ENCODE measurements at places on chromosomes 1 and 21. TPM values are rescaled to one million over a fixed set of nuclear protein-coding genes. Genes with fewer than 3 reads are reported as not detected.

PAPPA2 gene
- total RNA-seq: 0.12 TPM

C1orf185 gene
- not detected for total RNA-seq

DNA sequence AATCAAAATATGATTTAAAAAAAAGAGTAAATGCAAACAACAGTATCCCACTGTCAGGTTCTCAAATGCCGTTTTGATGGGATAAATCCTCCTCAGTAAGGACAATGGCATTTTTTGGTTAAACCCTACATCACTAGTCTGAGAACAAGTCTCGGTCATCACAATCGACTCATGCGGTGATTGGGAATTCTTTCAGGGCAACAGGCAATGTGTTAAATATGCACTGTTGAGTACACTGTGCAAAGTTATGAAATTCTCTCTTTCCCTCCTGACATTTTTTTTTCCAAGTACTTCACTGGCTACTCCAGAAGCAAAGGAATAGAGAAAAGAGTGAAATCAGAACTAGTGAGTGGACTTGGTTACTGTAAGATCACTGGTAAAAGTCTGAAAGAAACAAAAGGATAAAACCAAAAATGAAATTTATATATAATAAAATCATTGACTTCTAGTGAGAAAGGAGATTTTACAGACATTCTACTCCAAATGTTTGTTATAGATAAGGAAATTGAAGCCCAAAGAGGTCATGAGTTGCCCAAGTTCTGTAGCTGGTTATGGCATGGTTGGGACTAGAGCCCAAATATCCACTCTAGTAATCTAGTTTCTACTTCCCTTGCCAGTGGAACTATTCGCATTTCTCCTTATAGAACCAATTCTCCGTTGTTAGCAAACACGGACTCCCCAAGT is 111.3 kb downstream of the TGFBR3 start:
- no peak for ATAC-seq

DNA sequence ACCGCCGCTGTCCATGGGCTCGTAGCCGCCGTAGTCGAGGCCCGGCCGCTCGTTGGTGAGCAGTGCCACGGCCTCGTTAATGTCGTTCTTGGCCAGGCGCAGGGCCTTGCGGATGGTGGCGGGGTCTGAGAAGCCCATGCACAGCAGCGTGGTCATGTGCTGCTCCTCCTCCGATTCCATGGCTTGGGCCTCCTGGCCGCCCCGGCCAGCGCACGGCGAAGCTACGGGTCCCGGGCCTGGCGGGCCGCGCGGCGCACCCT is 300 bp downstream of the USP24 start:
- peak; percentile 34 for ATAC-seq

DNA sequence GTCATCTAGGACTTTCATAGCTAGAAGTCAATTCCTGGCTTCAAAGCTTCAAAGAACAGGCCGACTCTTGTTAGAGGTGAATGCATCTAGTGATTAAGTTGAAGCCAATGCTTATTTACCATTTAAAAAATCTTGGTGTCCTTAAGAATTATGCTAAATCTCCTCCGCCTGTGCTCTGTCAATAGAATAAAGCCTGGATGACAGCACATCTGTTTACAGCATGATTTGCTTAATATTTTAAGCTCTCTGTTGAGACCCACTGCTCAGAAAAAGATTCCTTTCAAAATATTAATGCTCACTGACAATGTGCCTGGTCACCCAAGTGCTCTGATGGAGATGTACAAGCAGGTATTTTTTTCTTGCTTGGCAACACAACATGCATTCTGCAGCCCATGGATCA is 649.1 kb upstream of the USP24 start:
- no peak for ATAC-seq

DNA sequence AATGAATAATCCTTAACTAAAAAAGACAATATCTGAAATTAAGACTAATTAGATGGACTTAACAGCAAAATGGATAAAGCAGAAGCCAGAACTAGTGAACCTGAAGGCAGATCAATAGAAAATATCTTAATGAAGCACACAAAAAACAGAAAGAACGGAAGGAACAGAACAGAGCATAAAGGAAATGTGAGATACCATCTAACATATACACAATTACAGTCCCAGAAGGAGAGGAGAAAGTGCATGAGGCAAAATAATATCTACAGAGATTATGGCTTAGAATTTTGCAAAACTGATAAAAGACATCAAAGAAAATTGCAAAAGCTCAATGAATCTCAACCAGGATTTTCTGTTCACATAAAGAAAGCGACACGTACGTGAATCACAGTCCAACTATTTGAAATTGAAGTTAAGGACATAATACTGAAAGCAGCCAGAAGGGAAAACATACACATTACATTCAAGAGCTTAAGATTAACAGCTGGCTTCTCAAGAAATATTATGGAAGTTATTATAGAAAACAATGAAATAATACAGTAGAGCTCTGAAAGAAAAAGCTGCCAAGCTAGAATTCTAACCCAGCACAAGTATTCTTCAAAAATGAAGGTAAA is 182.0 kb downstream of the CDC42BPA start:
- ATAC-seq: no peak

DNA sequence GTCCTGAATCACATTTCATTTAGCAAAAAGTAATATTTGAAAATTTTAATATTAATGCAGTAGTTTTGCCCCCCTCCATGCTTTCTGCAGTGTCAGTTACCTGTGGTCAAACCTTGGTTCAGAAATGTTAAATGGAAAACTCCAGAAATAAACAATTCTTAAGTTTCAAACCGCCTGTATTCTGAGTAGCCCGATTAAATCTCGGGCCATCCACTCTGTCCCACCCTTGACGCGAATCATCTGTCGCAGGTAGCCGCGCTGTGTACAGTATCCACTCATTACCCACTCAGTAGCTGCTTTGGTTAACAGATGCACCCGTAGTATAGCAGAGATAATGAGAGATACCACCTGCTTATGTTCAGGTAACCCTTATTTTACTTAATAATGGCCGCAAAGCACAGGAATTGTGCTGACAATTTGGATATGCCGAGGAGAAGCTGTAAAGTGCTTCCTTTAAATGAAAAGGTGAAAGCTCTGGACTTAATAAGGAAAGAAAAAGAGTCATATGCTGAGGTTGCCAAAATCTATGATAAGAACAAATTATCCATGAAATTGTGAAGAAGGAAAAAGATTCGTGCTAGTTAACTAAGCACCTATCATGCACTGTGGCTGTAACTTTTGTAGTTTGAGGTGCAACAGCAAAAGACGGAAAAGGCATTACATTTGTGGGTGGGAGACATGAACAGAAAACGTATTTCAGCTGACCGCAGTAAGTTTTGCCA is 889 bp upstream of the SCYL3 start:
- no peak for ATAC-seq

GRCh38 chr1:160159846-160160245 is 8.4 kb downstream of the ATP1A4 start:
- ATAC-seq: no peak

DNA sequence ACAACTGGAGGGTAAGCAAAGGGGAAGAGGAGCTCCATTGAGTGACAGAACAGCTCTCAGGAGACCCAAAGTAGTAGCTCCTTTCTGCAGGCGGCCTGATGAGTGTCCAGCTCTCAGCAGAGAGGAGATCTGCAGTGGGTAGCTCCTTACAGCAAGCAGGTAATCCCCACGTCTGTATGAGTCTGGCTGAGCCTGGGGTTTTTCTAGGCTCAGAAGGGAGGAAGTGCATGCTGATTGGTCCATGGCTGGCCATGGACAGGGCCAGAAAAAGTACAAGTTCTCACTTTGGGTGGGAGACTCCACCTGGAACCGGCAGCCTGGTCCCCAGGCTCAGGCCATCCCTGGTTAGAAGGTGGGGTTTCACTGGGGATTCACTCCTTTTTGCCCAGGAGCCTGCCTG is 50.9 kb upstream of the SCYL3 start:
- ATAC-seq: no peak

GRCh38 chr1:57165546-57165945 is 199.7 kb upstream of the C8B start:
- ATAC-seq: no peak

DNA sequence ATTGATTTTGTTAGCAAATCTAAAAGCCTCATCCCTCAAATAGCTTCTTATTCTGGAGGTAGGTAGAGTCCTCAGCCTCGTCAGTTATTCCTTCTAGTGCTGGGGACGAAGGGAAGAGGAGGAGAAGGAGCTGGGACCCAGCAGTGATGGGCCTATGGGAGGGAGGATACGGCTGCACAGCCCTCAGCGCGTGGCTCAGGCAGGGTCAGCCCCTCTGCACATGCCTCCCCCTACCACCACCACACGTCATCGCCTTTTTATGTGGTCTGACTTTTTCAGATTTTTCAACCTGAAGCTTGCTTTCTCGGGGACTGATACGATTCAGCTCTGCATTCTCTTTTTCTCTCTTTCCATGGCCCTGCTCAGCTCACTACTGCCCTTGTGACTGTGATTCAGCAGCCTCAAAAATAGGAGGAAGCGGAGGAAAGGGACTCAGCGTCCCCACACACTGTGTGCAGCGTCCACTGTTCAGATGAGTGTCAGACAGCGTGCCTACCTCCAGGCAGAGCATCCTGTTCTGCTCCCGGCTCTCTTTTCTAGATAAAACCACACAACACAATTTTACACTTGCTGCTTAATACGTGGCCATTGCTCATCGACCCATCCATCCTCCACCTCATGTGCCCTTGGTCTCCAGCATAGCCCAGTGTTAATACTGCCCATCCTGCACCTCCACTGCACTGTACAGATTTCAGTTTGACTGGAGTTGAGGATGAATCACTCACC is 827 bp downstream of the OR2B11 start:
- no peak for ATAC-seq

DNA sequence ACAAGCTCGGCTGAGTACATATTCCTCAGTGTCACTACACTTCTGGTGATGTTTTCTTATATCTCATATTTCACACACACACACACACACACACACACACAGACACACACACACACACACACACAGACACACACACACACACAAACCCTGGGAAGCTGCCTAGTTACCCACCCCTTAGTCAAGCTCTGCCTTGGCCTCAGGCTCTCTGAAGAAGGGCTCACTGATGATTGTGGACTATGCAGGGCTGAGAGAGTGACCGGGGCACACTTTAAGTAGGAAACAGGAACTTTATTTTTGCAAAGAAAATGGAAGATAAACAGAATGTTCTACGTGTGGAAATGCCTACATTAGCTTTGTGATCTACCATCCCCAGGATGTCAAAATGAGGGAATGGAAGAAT is 19.2 kb upstream of the LCE2D start:
- ATAC-seq: no peak
